ENCODE measurements at places on chromosomes 3 and 15. TPM values are rescaled to one million over a fixed set of nuclear protein-coding genes. Genes with fewer than 3 reads are reported as not detected.

- no peak for DNase-seq
These were observed 88.6 kb upstream of the COL6A5 start for GRCh38 chr3:130256821-130257340.

DNA sequence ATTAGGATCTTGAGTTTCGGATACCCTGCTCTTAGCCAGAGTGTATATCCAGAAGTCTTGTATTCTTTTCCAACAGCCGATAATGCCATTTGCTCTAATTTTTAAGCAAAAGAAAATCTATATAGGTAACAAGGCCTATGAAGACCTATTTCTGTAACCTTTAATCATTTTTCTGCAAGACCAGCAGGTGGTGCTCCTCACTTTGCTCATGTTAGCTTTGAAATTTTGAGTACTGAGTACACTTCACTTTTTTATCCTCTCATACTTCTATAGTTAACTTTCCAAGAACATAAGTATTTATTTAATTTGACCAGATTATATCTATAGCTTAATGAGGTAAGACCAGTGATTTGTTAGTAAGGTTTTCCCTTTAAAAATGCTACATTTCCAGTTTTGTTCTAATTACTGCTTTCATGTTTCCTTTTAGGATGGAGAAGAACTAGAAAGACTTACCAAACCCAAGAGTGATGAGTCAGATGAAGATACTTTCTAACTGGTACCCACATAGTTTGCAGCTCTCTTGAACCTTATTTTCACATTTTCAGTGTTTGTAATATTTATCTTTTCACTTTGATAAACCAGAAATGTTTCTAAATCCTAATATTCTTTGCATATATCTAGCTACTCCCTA is 20.5 kb downstream of the SLC35A5 start:
- DNase-seq = peak; percentile 49

GRCh38 chr3:145118303-145118702 is 1042.7 kb downstream of the PLOD2 start:
- no peak for DNase-seq

DNA sequence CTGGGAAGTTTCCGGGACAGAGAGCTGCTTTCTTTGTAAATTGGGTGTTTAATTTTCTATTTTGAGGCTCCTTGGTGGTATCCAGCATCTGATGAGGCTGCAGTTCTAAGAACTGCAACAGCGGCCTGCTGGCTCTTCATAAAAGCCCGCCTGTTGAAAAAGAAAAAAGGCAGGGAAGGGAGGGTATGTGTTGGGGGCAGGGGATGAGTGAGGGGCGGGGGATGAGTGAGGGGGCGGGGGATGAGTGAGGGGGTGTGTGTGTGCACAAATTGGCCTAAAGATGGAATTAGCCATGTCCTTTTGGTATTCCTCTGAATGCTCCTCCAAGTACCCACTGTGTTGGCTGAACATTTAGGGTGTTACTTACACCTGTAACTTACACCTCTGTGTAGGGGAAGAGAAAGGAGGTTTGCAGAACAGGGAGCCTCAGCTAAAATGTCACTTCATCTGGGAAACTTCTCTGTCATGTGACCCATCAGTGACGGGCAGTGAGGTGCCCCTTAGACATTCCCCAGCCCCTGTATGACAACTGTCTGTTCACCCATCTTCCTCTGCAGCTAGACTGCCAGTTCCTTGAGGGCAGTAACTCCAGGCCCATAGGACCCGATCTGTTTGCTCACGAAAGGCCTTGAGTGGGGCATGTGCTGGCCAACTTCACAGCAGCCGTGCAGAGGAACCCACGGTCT is 57.6 kb downstream of the LRIG1 start:
- no peak for DNase-seq

DNA sequence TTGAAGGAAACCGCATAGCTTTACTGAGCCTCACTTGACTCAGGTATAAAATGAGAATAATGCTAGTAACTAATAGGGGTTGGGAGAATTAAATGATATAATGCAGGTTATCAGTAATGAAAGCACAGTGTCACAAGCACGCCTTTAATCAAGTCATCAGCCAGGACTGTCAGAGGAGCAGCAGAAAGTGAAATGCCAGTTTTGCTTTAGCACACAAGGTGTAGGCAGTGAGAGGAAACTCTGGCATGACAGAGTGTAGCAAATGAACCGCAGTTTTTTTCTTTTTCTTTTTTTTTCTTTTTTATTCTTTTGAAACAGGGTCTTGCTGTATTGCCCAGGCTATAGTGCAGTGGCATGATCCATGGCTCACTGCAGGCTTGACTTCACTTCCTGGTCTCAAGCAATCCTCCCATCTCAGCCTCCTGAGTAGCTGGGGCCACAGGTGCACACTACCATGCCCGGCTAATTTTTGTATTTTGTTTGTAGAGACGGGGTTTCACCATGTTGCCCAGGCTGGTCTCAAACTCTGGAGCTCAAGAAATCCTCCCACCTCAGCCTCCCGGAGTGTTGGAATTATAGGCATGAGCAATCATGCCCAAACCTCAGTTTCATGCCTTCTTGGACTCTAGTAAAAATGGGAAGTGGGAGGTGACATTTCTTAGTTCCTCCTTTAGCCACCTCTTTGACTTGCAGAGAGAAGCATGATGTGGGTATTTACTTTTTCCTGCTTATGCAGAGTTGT is 9.7 kb upstream of the SCAANT1 start:
- no peak for DNase-seq

DNA sequence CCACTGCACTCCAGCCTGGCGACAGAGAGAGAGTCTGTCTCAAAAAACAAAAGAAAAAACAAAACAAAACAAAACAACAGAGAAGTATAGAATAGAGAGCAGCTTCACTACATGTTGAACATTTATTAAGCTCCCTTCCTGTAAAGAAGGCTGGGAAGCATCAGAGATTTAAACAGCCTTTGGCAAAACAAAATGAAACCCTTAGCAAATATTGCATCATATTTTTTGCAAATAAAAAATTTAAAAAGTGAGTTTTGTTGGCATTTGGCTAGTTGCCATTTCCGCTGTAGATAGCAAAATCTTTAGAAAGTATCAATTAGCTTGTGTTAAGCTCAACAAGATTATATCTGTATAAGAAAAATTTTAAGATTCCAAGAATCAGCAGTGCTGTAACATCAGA is 151.2 kb downstream of the SERPINI1 start:
- DNase-seq = no peak

Gene TLR9
- total RNA-seq = not detected
